Stimulated activated CD8-positive, alpha-beta memory T cell treated with anti-CD3 and anti-CD28 coated beads, Interleukin-2, amount 100 ng/mL, for 1 hour (primary cell): ENCODE measurements at places on chromosomes 1 and 21.
A peak's percentile ranks its signal among the peaks of the same experiment; 100 is the strongest.

DNA sequence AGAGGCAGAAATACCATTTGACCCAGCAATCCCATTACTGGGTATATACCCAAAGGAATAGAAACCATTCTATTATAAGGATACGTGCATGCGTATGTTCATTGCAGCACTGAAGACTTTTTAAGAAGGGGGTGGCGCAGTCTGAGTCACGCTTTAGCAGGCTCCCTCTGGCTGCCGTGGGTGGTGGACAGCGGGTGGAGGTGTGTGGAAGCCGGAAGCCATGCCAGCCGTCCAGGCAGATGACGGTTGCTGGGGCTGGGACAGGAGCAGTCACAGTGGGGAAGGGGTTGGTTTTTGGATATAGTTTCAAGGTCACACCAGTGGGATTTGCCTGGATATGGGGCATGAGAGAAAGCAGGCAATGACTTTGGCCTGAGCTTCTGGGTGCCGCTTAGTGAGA is 270.5 kb downstream of the GRIK3 start:
- no peak for DNase-seq

- no peak for DNase-seq
Measured at GRCh38 chr1:57887964-57888491, 464.2 kb upstream of the DAB1 start.

DNA sequence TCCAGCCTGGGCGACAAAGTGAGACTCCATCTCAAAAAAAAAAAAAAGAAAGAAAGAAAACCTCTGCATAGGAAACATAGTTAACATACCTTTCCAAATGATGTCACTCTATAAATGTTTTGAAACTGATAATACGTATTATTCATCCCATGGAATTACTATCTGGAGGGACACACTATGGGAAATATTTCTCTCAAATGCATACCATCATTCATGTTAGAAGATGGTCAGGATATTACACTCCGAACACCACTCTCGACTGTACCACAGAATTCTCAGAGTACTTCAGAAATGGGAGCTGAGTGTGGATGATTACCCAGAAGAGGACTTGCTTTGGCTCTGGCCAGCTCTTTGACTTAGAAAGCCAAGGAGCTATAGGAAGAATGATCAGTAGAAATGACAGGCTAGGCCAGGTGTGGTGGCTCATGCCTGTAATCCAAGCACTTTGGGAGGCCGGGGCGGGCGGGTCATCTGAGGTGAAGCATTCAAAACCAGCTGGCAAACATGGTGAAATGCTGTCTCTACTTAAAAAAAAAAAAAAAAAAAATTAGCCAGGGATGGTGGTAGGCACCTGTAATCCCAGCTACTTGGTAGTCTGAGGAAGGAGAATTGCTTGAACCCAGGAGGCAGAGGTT is 5.2 kb upstream of the LIN28A start:
- DNase-seq = no peak

- DNase-seq = no peak
Measured at GRCh38 chr1:33170351-33171274, 11.2 kb downstream of the TRIM62 start.

DNA sequence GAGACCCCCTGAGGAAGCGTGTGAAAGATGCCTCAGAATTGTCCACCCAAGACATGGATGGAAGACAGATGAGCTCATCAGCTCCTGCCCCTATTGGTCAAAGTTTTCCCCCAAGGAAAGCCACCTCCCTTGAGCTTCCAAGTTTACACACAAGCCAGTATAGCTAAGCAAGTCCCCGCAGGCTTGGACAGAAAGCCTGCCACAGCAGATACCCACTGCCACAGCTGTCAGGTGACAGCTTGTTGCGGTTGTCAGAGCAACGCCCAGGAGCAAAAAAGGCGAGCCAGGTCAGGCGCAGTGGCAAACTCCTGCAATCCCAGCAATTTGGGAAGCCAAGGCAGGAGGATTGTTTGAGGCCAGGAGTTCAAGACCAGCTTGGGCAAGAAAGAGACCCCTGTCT is 60.9 kb upstream of the IFNAR2 start:
- no peak for DNase-seq

DNA sequence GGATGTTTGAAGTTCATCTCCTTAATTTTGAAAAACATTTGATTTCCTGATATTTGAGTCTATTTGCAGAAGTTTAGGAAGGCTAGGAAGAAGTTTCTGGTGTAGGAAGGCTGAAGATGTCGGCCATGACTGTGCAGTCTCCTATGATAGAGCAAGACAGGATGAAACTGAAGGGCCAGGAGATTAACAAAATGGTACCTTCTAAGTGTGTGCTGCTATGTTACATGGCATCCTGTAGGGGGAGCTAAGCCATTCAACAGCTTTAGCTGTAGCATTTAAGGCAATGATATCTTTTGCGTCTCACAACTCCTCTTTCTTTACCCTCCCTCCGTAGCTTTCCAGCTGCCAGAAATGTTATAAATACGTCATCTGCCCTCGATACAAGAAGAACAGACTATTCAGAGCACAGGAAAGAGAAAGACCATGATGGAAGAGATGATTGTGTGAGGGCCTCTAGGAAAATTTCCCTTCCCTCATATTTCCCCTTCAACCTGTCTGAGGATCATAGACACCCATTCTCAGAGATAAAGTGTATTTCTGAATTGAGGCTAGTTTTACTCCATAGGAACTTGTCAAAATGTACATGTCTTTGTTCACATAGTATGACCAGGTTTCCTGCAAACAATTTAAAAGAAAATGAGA is 61.1 kb downstream of the XCL1 start:
- no peak for DNase-seq

DNA sequence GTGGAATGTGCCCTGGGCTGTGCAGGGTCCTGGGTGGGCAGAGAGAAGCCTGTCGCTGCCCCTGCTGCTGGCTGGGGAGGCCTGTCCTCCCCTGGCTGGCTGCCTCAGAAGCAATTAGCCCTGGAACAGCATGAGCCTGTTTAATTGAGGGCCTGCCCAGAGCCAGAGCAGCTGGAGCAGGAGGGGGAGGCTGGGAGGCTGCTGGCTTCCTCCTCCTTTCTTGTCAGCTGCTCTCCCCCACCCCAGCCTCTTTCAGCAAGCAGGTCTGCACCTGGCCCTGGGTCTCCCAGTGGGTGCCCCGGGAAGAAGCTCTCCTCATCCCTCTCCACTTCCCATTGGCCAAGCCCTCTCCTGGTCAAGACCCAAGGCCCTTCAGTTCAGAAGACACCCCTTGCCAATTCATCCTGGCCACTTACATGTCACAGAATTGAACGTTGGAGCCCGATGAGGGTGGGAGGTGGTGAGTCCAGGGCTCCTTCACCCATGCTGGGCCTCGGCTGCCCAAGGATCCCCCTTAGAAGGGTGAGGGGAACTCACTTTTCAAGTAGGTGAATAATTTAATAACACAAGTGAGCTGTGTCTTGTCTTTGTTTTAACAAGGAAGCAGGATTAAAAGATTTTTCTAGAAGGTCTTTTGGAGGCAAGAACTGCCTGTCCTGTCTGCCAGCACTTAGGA is 13.2 kb downstream of the AMPD2 start:
- no peak for DNase-seq

DNA sequence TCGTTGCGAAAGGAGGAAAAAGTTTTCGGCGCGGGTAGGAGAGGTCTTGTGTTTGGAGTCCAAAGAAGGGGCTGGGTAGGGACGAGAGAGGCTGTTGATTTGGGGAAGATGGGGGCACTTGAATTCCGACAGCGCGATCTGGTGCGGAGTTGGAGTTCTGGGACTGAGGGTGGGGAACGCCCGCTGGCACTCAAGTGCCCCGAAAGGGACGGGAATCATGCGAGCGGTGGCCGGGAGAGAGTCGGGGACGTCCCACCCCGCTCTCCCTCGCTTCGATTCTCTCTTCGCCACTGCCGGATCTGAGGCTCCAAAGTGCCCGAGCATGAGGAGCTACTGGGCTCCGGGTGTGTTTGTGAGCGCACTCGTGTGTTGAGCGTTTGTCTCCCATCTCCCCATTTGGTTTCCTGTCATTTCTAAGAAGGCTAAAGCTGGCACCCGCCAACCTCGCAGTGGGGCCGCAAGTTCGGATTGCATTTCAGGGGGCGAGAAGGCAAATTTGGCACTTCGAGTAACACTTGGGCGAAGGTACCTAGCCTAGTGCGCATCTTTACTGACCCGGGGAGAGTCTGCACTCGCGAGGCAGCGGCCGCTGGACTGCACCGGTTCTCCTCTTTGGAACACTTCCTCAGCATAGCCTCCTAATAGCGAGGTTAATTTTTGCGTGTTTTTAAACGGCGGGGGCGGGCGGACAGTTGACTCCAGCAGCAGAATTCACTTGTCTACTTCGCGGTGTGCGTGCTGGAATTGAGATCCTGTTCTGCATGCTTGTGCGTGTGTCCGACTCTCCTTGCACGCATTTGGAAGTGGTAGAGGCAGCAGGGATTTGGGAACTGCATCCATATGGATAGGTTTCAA is 1.2 kb downstream of the CHRM3 start:
- no peak for DNase-seq

GRCh38 chr21:40244981-40245380 is 377.7 kb downstream of the PCP4 start:
- DNase-seq = no peak

DNA sequence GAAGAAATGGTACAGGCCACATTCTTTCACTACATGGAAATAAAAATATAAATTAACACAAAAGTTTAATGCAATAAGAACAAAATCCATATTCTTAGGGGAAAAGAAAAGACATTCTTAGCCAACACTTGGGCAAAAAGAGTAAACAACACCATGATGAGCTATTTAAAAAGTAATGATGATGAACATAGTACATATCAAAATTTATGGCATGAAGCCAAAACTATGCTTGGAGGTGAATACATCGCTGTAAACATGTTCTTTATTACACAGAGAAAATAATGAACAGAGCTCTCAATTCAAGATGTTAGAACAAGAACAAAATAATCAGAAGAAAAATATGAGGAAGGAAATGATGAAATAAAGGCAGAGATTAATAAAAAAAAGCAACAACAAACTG is 158.2 kb downstream of the ZSCAN20 start:
- no peak for DNase-seq

DNA sequence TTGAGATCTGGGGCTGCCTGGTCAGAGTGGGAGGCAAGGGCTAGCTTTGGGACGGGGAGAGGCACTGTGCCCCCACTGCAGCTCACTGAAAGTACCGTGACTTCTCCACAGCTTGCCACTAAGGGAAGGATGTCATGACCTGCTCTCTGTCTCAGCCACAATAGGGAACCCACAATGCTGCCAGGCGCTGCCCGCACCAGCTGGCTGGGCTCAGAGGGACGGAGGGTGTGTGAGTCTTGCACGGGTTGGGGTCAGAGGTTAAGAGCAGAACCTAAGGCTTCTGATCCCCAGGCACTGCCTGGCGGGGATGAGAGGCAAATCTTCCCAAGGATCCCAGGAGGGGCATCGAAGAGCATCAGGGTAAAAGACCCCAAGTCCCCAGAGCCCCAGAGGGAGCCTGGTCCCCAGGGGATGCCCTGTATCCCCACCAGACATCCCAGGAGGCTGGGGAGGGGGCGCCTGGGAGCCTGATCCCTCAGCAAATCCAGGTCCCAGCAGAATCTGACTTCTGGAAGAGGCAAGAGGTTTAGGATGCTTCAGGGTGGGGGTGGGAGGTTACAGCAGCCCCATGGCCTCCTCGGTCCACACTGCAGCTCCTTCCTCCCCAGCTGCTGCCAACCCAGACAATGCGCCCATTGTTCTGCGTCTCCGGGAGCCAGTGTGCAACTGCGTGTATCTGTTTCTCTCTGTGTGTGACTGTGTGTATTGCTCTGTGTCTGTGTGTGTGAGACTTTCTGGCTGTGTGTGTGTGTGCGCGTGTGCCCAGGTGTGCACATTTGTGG is 2.0 kb upstream of the MARCKSL1 start:
- DNase-seq = no peak

DNA sequence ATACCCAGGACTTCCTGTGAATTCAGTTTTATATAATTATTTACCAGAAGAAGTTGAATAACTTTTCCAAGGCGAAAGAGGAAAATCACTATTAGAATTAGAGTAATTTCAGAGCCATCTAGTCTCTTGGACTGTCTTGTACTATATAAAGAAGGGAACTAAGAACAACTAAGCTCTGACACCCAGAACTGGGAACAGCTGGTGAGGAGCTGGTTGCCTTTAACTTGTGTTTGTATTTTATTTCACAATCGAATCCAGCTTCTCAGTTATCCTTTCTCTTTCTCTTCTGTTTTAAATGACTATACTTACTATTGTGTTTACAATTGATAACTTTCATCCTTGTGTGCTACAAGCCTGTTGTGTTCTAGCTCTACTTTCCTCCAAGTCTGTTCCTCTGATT is 8.4 kb downstream of the SNX27 start:
- DNase-seq = no peak

DNA sequence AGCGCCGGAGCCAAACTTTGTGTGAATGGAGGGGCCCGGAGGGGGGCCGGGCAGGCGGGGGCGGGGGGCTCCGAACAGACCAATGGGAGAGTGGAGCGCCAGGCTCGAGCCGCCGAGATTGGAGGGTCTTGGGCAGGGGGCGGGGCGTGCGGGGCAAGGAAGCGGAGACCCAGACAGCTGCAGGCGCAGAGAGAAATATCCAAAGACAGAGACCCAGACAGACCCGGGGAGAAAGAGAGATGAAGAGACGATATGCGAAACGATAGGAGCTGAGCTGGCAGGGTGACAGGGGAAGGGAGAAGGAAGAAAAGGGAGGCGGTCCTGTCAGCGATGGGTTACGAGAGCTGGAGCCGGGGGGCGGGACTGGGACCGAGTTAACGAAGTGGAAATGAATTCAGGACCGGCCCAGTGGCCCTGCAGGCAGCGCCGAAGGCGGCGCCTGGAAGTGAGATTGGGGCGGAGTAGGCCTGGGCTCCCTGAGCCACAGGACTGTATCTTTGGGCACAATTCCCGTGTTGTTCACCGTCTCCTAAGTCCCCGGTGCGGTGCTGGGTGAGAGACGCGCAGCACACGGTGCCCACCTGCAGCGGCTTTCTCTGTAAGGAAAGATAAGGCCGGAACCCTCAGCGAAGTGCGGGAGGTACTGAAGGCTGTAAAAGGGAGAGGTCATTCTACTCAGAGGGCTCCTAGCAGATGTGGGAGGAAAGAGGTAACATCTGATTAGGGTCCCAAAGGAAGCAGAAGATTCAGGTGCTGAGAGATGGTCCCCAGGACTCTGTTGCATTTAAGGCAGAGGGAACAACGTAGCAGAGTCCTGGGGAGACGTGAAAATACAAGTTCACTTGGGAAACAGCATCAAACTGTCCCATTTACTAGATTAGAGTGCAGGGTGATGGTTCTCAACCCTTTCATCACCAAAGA is 543 bp upstream of the KCNJ10 start:
- peak; percentile 33 for DNase-seq

DNA sequence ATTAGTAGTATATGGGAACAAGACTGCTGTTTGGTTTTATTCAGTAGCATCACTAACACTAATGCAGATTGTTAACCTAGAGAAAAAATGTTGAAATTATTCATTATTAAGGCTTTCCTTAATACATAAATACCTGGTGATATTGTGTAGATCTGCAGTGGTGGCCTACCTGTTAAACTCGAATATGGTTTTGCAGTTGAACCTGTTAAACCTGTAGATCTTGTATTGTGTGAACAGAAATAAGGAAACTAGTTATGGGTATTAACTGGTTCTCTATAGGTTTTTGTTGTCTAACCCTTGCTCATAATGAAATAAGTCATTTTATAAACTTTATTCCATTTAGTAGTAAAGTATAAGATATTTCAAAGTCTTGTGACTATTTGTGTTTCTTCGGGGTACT is 23.9 kb downstream of the PKN2 start:
- DNase-seq = no peak
